ENCODE measurements at places on chromosomes 5 and 9. TPM values are rescaled to one million over a fixed set of nuclear protein-coding genes. Genes with fewer than 3 reads are reported as not detected.

GABRG2 gene
- total RNA-seq = not detected

PCDHGA11 gene
- 5.3 TPM for total RNA-seq

MVB12B gene
- total RNA-seq = 12.8 TPM

APBA1 gene
- total RNA-seq = 5.9 TPM

SAPCD2 gene
- 0.43 TPM for total RNA-seq

CCDC192 gene
- not detected for total RNA-seq

DNA sequence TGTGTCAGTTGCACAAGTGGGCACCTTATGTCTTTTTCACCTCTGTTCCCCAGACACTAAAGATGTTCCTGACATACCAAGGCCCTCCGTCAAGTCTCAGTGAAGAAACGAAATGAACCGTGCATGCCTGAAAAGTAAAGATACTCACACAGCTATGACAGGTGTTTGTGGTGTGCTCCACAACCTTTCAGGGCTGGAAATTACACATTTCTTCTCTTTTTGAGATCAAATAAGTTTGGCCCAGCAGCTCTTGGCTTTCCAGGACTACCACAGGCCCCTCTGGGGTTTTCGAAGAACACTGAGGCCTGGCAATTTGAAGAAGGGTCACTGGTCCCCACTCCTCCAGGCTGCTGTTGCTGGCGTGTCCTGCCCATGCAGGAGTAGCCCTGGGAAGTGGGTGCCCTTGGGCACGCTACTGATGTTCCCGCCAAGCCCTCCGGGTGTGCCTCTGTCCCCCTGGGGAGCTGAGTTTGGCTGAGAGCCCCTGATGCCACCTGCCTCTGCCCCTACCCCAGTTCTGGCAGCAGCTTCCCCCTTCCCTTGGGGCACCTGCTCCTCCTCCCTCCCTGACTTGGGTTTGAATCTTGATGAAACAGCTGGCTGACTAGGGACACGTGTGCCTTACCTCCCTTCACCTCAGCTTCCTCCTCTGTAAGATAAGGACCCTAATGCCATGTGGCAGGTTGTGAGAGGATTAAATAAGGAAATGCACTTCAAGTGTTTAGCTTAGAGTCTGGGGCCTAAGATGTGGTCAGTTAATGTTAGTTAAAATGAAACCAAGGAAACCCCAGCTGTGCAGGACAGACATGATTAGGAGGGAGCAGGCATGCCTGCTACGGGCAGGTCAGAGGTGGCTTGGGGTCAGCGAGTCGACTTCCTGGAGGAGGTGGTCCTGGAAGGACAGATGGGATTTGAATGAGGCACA is 49.1 kb upstream of the GADD45G start:
- no peak for DNase-seq

DNA sequence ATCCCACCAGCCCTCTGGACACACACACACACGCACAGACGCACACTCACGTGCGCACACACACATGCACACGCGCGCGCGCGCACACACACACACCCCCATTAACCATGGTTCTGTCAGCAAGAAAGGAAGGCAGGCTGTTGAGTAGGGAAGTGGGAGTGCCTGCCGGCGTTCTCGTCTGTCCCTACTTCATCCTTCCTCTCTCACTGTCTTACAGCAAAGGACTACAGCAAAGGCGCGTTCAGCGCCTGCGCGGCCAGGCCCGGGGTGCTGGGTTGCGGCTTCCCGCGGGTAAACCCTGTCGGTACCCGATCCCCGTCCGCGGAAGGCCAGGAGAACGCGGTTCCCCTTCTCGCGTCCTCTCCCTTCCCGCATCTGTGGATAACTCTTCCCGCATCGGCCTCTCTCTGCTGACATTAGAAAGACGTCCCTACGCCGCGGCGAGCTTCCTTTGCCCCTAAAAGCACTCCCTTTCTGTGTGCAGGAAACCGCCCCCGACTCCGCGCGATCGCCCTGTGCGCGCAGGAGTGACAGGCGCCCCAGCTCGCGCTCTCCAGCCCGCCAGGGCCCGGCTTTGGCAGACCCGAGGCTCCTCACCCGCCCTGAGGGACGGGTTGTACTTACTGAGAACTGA is 219.2 kb downstream of the AGTPBP1 start:
- peak; percentile 38 for DNase-seq

DNA sequence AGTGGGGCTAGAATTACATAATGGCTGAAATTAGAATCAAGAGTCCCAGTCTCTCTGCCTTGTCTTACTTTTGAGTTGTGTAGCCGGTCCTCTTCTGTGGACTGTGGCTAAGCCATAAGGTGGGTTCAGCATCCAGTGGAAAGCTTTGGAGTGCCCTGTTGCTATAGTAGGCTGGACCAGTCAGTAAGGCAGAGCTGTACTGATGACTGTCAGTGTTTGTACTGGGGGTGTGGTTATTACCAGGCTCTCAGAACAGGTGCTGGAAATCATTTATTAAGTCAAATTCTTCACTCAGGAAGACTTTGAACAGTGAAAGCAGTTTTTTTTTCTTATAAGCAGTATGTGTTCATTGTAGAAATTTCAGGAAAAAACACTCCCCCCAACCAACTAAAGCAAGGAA is 129.4 kb downstream of the ZSWIM6 start:
- no peak for DNase-seq

DNA sequence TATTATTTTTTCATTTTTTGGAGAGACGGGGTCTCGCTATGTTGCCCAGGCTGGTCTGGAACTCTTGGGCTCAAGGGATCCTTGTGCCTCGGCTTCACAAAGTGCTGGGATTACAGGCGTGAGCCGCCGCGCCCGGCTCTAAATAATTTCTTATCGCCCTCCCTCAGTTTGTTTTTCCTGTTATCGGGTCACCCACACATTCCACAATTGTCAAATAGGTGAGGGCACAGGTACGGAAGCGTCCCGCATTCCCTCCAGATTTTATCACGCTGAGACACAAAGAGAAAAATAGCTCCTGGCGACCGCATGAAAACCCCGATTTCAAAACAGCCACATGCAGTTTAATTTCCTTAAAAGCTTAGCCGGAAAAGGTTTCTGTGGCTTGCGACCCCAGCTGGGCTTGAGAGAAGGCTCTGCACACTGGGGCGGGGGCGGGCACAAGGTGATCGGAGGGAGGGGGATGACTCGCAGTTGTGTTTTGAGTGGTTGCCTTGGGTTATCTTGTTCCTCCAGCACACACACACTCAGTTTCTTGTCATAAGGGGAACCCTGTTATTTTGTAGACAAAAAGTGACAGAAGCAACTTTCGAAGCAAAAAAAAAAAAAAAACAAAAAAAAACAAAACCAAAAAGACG is 717 bp upstream of the IQGAP2 start:
- DNase-seq = no peak

- no peak for DNase-seq
Observed at GRCh38 chr9:82991671-82992070, 71.3 kb downstream of the RASEF start.
